Activated CD8-positive, alpha-beta memory T cell treated with anti-CD3 and anti-CD28 coated beads for 1 hour (primary cell): ENCODE measurements at places on chromosomes 13 and 19.

DNA sequence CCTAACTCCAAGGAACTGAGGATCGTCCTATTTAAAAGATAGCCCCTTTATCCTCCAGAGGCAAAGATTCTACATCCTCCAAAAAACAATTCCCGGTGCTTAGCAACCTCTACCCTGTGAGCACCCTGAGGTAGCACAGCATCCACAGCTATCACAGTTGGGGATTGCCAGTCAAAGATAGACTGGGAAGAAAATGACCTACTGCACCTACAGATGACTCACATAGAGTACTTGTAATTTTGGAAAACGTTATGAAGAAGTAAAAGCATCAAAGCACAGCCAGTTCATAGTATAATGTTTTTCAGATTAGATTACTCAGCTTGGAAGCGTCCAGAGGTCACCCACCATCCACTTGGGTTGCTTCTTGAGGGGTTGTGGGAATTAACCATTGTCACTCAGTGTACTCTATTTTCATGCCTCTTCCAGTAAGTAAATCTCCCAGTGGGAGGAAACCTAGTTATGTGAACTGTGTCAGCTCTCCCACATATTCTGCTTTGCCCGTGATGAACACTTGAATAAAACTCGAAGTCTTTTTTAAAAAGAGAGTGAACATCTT lies 8.9 kb upstream of the FAM124A start:
- DNase-seq = no peak

- no peak for DNase-seq
These were observed 39.2 kb downstream of the FLT1 start for GRCh38 chr13:28455580-28456194.

DNA sequence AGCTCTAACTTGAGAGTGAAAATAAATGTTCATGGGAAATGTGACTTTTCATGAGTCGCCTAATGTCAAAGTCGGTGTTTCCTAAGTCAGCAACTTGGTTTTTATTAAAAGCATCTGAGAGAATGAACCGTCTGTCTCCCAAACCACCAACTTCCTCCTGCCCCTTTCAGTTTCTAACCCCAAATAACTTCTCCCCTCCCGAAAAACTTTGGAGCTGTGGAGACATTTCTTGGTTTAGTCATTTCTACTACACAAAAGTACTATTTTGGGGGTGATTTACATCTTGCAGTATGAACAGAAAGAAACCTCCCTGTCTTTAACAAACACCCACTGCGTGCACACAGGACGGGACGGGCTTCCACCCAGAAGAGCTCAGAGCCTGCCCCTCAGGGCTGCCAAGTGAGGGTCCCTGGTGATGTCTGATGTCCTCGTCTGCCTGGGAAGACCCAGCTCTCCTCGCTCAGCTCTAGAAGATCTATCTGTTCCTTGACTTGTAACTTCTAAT lies 65.0 kb downstream of the RASA3 start:
- no peak for DNase-seq

DNA sequence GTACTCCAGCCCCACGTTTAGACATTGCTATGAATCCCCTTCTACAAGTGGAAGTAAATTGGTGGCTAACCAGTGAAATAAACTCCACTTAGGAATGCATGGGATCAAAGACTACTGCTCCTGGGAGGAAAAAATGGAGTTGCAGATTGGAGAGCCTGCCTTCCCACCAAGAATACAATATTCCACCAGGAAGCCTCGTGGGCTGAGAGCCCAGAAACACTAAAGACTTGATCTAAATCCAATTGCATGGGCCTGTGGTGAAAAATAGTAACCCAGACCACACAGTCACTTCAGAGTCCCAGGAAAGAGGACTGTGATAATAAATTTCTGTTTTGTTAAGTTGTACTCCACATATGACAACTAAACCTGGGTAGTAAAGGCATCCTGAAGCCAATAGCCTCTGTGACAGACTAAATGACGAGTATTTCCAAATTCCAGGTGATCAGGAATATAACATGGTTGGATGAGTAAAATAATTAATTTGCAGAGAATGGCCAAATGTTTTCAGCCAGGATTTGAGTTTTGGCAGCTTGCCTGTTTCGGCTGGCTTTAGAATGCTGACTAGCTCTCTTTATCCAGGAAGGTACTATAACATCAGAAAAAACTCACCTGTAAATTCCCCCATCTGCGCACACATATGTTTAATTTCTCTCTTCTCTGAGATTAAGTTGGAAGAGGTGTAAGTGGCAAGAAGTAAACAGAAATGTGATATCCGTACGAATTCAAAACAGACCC lies 480.3 kb downstream of the LIG4 start:
- no peak for DNase-seq

DNA sequence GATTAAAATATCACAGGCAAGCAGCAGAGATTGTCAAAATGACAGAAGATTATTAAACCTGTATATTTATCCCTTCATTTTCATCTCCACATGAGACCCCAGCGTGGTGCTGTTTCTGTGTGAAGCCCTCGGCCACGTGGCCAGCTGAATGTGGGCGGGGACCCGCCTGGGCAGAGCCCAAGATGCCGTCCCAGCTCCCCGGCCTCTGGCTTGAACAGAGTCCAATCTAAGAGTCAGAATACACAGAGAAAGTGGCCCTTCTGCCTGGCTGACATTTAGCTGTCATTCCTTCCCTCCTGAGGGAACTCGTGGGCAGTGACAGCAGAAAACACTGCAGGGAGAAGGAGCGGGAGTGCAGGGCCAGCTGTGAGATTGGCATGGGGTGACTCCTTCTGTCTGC lies 34.9 kb upstream of the UQCRFS1 start:
- DNase-seq = no peak

DNA sequence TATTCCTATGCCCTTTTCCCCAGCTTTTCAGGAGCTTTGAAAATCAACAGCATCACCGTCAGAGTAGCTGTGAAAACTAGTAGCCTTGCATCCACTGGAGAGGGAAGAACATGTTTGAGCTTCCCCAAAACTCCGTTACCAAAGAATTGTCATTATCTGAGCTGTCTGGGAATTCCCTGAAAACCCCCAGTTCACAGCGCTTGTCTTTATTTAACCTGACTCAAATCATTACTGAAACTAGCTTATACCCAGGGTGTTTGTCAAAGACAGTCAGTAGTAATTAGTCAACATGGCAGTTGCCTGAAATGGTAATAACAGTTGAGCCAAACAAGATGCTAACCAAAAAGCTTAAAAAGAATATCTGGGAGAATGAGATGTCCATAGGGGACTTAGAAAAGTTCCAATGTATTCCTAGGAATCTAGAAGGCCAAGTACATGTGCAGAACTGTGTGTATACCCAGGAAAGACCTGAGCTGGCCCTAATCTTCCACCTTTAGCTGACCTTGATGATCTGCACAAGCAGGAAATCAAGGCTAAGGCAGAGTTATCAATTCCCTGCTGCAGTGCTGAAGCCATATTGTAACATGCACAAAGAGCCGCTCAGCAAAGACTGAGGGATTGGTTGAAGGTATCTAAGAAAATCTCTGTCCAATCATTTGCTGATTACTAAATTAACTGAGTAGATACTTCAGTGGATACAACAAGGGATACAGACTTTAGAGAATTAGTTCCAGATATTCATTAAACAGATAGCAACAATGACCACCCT lies 130.8 kb downstream of the KL start:
- DNase-seq = no peak

GRCh38 chr13:40192858-40193257 lies 473.6 kb downstream of the FOXO1 start:
- DNase-seq = no peak

- no peak for DNase-seq
These were observed 458.0 kb upstream of the GPC6 start for GRCh38 chr13:92768602-92769001.

- DNase-seq = no peak
These were observed 65.3 kb downstream of the PEPD start for GRCh38 chr19:33456076-33456844.

- DNase-seq = no peak
These were observed 55.2 kb downstream of the SOX21 start for GRCh38 chr13:94657167-94657566.

DNA sequence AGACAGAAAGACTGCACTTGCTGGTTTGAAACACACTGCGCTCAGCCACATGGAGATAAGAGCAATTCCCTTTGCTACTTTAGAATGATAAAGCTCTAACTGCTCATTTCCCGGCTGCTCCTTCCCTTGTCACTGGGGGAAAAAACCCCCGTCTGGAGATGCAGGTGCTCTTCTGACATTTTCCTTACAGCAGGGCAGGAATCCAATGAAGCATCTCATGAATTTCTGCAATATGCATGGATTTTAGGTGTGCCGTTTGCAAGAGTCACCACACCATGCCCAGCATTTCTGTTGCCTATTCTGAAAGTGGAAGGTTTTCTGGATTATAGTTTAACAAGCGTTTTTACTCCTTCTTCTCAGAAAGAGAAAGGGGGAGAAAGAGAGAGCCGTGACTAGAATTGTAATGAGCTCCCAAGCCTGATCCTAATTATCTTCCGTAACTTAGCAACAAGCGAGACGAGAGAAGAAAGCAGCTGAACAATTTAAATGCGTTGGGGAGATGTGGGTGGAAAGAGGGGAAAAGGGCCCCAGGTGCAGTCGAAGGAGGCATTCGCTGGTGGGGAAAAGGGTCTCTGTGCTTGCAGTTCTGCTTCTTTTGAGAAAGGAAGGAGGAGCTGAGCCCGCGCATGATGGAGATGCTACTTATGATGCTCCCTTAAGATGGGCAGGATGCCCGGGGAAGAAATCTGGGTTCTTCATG lies 76.6 kb upstream of the SPATA13 start:
- DNase-seq = no peak

DNA sequence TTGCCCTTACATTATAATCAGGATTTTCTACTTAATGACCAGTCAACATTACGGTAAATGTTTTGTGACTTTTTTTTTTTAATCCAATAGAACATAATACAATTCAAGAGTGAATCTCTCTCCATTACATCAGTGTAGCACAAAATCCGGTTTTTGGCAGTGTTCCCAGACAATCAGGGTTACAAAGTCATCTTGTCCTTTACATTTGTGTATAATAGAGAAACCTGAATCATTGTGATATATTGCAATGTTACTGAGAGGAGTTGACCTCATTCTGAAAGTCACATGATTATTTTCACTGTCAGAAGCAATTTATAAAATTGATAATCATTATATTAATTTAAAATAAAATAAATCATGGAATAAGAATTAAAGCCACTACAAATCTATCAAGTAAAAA lies 1346.0 kb upstream of the SPRY2 start:
- DNase-seq = no peak

- no peak for DNase-seq
These were observed 8.0 kb downstream of the SSBP4 start for GRCh38 chr19:18427080-18427742.

DNA sequence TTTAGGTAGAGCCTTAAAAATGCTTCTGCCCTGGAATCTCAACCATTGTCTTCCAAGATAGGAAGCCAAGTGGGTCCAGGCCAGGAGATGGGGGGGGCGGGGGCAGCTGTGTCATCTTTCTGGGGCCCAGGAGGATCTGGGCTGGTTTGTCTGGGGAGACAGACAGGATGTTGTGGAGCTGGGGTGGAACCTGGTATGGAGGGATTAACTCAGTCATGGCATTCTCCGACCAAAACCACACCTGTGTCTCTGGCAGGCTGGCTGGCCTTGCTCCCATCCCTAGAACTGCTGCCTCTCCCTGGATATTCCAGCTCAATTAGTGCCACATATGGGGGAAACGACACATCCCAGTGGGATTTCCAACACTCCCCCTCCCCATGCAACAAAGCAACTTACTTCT lies 2.7 kb upstream of the MAP2K7 start:
- no peak for DNase-seq

DNA sequence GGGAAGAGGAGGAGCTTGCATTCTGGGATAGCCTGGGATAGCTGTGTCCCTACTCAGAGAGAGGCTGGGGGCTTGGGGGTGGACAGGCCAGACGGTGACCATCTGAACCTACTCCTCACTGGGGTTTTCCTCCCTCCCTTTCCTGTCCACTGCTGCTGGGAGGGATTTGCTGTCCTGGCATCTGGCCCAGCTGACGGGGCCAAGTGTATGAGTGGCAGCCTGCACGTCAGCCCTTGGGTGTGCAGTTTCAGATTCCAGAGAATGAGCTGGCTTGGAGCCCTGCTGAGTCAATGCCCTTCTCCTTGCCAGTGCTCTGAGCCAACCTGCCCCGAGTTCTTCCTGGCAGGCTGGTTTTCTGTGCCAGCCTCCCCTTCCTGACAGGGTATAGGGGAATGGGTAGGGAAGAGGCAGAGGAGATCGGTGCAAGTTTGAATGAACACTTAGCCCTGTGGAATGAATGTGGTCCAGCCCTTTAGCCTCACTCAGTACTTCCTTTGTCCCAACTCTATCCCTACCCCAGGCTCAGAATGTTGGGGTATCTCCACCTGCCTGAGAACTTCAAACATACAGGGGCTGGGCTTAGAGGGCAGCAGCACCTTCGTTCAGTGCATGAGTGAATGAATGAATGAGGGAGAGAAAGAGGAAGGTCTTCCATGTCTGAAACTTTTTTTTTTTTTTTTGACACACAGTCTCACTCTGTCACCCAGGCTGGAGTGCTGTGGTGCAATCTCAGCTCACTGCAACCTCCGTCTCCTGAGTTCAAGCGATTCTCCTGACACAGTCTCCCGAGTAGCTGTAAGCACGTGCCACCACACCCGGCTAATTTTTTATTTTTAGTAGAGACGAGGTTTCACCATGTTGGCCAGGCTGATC lies 1.8 kb upstream of the ANGPTL4 start:
- DNase-seq = no peak
